Retinal pigment epithelial cell (primary cell): ENCODE measurements at places on chromosomes 3 and 15.

DNA sequence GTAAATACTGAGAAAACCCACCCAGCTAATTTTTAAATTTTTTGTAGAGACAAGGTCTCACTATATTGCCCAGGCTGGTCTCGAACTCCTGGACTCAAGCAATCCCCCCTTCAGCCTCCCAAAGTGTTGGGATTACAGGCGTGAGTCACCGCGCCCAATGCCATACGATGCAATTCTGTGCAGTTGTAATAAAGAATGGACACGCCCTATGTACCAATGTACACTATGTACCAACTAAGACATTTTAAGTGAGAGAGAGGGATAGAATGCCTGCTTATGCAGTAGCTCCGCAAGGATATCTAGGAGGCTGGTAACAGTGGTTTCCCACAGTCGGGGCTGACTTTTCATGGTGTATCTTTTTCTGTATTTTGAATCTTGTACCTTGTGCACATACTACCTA, 14.6 kb downstream of the ZNF710 start:
- no peak for DNase-seq

DNA sequence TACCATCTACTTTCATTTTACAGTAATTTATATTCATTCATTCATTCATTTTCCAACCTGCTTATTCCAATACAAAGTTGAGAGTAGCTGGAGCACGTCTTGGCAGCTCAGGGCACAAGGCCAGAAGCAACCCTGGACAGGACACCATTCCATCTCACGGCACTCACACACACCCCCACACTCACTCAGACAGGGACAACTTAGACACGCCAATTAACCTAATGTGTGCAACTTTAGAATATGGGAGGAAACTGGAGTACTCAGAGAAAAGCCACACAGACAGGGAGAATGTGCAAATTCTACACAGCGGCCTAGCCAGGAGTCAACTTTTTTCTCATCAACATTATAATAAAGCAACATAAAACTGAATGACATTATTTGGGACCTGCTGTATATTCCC, 46.7 kb downstream of the IGF2BP2 start:
- no peak for DNase-seq

- no peak for DNase-seq
These were observed 35.2 kb downstream of the SRPRB start for GRCh38 chr3:133840767-133841166.

- no peak for DNase-seq
These were observed 320.0 kb upstream of the RARB start for GRCh38 chr3:25107918-25108617.

DNA sequence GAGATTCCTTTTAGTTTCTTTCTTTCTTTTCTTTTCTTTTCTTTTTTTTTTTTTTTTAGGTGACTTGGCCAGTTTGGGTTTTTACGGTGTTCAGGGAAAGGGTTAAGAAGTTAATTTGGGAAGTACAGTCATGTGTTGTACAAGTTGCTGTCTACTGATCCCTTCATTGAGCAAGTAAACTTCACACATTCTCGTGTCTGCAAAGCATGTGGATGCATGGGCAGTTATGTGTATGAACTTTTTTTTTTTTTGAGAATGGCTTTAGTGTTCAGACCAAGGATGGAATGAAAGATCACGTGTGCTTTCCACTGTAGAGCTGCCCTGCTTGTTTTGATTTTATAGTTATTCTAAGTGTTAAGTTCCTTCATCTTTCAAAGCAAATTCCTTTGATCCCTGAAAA, 132.3 kb downstream of the PGPEP1L start:
- no peak for DNase-seq

GRCh38 chr3:29324180-29324651, 43.3 kb downstream of the RBMS3 start:
- DNase-seq: peak; percentile 46

GRCh38 chr3:38127611-38128302, 9.2 kb downstream of the ACAA1 start:
- no peak for DNase-seq

GRCh38 chr15:98938105-98938417, 69.5 kb downstream of the PGPEP1L start:
- no peak for DNase-seq

- DNase-seq: no peak
These were observed 48.7 kb downstream of the SH3BP5 start for GRCh38 chr3:15283702-15284101.

- peak; percentile 69 for DNase-seq
These were observed 66.1 kb upstream of the NPHP3 start for GRCh38 chr3:132788301-132788671.

DNA sequence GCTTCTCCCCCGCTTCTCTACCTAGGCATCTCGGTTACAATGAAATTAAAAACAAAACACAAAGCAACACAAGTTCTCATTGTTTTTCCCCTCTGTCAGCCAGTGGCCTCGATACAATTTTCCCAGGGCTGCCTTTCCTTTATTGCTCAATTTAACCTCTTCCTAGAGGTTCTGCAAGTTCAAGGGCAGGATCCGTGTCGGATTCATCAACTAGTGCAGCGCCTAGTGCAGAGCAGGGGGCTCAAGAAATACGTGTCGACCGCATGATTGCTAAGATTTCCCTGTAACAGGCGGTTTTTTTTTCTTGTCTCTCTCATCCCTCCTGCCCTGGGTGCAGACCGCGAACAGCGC, 1.4 kb upstream of the BHLHE40 start:
- DNase-seq: no peak
